Daoy (cell line): ENCODE measurements at places on chromosomes 3 and 15. TPM values are rescaled to one million over a fixed set of nuclear protein-coding genes. Genes with fewer than 3 reads are reported as not detected.

GRCh38 chr3:188128905-188129304, 25.1 kb upstream of the LPP start:
- no peak for DNase-seq

Gene TIMP4
- 1.7 and 2.2 TPM in 2 replicates for total RNA-seq

GRCh38 chr3:170469151-170470062, 50.7 kb downstream of the CLDN11 start:
- DNase-seq, result peak; percentile 60

Gene C3orf38
- total RNA-seq, result 13.8 and 17.1 TPM in 2 replicates

DNA sequence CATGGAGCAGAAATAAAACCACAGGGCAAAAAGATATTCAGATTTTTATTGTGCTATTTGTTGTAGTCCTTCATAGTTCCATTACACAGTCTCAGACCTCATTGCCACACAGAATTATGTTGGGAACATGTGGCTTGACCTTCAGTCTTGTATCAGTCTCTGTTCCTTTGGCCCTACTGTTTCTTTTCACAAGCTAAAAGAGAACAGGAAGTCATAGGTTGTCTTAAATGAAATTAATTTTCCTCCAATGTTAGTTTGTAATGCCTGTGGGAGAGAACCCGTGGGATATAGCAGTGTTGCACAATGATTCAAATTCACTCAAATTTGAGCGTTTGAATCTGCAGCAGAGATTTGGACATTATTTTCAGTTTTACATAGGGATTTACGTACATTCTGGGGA, 359.9 kb downstream of the LRTM1 start:
- DNase-seq, result no peak

- DNase-seq, result peak; percentile 6
These were observed 42.9 kb downstream of the PLCH1 start for GRCh38 chr3:155701882-155702465.
